ENCODE measurements at places on chromosomes 5 and 9.

DNA sequence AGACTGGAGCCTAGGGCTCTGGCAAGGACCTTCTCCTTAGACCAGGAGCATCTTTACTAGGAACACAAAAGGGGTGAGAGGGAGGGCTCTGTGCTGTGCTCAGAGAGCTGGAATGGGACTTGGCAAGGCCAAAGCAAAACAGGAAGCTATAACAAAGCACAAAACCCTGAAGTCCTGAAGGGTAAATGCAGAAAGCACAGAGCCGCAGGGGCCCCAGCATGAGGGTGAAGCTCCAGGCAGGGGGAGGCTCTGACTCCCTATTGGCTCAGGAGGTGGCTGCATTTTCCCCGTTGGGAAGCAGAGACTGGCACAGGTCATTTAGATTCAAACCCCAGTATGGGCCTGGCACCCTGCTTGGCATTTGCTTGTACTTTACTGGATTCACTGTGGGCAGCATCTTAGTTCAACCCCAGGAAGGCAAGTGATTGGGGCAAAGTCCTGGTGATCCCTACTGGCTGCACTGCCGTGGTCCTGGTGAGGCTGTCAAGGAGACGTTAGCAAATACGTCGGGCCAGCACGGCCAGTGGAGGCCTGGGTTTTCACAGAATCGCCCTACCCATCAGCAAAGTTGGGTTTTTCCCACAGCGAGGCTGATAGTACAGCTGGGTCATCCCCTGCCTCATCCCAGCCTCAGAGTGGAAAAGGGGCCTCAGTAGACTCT is 46.3 kb downstream of the GGTA1 start:
- no peak for DNase-seq

DNA sequence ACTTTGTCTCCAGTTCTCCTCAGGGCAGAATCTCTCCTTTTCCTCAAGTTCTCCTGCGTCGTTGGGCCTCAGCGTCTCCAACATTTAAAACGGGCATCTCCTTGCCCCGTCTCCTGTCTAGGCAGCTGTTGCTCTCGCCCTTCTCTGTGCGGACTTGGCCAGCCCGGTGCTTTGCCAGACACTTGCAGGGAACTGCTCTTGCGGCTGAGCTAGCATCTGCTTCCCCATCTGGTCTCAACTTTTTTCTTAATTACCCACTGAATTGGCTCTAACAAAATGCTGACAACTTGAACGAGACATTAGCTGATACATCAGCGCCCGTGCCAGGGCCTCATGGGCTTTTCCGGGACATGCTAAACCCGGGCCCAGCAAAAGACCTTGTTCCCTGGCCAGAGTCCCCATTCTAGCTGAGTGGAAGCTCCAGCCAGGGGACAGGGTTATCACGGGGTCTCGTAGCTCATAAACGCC is 25.1 kb downstream of the ZNF618 start:
- no peak for DNase-seq

DNA sequence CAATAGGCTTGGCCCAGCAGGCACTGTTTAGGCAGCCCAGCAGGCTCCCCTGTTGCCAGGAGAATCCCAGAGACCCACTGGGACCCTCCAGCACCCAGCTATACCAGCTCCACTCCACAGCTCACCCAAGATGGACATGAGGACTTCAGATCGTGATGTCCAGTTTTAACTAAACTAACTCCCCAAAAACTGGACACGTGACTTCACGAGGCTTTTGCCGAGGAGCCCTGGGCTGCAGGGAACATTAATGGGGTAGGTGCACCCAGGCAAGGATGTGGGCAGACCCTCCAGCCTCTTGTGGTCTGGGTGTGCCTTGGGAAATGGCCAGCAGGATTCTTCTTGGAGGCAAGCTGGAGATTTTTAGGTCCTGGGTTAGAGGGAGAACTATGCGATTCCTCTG is 8.9 kb upstream of the NKD2 start:
- no peak for DNase-seq

DNA sequence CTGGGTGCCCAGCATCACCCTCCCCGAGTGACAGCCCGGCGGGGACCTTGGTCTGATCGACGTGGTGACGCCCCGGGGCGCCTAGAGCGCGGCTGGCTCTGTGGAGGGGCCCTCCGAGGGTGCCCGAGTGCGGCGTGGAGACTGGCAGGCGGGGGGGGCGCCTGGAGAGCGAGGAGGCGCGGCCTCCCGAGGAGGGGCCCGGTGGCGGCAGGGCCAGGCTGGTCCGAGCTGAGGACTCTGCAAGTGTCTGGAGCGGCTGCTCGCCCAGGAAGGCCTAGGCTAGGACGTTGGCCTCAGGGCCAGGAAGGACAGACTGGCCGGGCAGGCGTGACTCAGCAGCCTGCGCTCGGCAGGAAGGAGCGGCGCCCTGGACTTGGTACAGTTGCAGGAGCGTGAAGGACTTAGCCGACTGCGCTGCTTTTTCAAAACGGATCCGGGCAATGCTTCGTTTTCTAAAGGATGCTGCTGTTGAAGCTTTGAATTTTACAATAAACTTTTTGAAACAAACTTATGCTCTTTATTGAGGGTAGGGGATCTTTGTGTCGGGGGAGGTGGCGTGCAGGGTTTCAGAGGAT is 1.3 kb downstream of the GADD45G start:
- no peak for DNase-seq
